ENCODE measurements at places on chromosomes 4 and X.
A peak's percentile ranks its signal among the peaks of the same experiment; 100 is the strongest.

GRCh38 chr4:86493460-86493859, 100.7 kb upstream of the PTPN13 start:
- DNase-seq, result no peak

GRCh38 chr4:109752525-109752924, 22.7 kb upstream of the PLA2G12A start:
- no peak for DNase-seq

DNA sequence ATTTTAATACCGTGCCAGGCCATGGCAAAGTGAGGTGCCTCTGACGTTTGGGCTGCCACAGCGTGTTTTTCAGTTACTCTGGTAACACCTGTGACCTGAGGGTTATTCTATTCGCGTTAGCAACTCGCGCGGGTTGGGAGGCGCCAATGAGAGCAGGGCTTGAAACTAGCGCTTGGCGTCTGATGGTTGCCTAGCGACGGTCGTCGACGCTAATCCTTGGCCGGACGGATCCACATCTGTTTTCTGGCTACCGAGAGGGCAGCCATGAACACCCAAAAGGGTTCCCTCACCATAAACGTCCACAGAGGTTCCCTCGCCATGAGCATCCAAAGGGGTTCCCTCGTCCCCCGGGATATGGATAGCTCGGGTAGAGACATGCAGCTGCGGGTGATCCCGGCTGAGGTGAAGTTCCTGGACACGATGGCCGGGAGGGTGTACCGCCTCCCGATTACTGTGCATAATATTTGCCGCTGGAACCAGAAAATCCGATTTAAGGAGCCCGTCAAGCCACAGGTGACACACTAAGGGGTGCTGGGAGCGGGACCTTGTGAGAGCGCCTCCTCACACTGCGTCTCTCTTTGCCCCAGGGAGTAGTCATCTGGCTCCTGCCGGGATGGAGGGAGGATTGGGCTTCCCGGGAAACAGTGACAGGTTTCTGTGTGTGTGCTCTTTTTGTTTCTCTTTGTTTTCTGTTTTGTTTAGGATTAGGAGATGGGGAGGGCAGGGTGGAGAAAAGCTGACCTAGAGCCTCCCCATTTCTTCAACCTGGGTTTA, at the start of gene CFAP47:
CFAP47 (plus strand) TSS at position 199 of the 774 bp plus-strand sequence; CDS start at position 265, 66 bp downstream.
- peak; percentile 77 for DNase-seq

- DNase-seq, result no peak
Measured at GRCh38 chr4:10168151-10168550, 51.6 kb upstream of the WDR1 start.

- DNase-seq, result no peak
Measured at GRCh38 chr4:148574502-148574901, 132.3 kb upstream of the NR3C2 start.

GRCh38 chr4:184940500-184940899, 77.8 kb upstream of the HELT start:
- no peak for DNase-seq

GRCh38 chr4:118018381-118019145, 15.7 kb upstream of the NDST3 start:
- DNase-seq, result no peak

DNA sequence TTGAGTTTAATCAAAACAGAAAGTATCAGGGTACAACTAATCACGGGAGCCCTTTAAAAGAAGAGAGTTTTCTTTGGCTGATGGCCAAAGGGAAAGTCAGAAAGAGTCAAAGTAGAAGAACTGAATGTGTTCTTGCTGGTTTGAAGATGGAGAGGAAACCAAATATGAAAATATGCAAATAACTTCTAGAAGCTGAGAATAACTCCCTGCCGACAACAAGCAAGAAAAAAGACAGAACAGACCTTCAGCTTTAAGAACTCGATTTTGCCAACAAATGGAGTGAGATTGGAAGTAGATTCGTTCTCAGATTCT, 903.8 kb downstream of the STIM2 start:
- DNase-seq, result no peak

- DNase-seq, result no peak
Measured at GRCh38 chr4:7183161-7183560, 9.2 kb upstream of the SORCS2 start.

Data from NCI-H2081 (cell line).